Hematopoietic multipotent progenitor cell treated with erythropoietin and hydrocortisone succinate and interleukin-3 and kit ligand, for 6 days (in vitro differentiated cells): ENCODE measurements at places on chromosomes 3 and 15.

DNA sequence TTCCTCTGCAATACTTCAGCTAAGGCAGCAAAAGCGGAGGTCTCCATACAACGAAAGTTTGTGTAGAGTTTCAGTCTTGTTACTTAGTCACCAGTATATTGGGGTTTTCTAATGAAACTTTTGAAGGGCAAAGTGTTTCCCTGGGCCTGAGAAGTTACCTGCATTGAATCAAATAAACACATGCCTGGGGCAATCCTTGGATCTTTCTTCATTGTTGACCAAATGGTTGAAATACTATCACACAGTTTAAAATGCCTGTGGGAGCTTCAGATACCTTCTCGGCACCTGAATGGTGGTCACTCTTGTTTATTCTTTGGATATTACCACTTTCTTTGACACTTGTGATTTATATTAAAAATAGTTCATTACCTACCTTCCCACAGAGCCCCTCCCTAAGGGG lies 988 bp upstream of the CHSY1 start:
- no peak for DNase-seq

GRCh38 chr15:94453227-94453988 lies 222.0 kb downstream of the MCTP2 start:
- no peak for DNase-seq

DNA sequence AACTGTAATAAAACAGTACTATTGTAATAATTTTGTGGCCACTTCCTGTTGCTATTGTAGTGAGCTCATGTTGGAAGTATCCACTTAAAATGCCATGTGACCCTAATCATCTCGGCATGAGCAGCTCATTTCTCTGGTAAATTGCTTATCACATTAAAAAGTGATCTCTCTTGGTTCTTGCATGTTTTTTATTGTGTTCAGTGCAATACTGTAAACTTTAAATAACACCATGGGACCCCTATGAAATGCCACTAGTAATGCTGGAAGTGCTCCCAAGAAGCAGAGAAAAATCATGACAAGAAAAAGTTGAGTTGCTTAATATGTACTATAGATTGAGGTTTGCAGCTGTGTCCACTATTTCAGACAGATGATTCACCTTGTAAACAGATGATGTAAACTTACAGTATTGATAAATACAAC lies 45.6 kb downstream of the NMD3 start:
- DNase-seq, result no peak

- no peak for DNase-seq
Measured at GRCh38 chr3:123167686-123168085, 34.1 kb upstream of the SEC22A start.

GRCh38 chr15:79535536-79535935 lies 103.4 kb downstream of the MINAR1 start:
- no peak for DNase-seq

DNA sequence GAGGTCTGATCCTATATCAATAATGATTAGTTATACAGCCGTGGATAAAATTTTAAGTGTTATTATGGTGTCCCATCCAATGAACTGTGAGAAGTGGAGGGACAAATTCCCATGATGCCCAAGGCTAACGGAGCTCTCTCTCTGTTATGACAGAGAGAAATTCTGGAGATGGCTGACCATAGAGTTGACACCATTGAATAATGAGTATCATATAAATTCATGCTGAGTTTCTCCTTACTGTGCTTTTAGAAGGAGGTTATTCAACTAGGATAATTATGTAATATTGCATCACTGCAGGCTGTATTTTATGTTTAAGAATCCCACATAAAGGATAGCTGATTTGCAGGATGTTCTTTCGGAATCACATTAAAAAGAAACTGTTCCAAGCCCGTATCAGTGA lies 82.9 kb downstream of the PYDC2 start:
- no peak for DNase-seq

DNA sequence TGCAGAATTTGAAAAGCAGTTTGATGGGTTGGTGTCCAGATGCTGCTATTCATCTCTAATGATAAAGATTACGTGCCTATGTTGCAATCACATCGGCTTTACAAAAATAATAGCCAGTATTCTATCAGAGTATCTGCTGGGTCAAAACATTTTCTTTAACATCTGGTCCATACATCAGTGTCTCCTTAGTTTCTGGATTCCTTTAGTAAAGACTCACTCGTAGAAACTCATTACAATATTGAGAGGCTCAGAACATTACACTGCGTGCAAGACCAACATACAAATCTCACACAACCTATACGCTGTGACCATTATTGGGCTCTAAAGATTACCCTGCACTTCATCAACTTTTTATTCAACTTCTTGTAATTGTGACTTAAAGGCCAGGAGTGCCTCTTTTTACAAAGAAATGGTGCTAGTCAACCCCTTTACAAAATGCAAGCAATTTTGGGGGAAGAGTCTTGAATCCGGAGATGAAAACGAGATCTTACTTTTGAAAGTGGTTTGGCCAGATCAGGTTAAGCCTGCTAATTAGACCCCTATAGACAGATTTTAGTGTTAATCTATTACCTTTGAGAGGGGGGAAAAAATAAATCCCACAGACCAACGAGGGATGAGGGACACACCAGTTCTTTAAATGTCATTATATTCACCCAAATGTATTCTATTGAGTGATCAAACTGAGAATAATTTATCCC lies 2.9 kb downstream of the TRA2B start:
- DNase-seq, result no peak

DNA sequence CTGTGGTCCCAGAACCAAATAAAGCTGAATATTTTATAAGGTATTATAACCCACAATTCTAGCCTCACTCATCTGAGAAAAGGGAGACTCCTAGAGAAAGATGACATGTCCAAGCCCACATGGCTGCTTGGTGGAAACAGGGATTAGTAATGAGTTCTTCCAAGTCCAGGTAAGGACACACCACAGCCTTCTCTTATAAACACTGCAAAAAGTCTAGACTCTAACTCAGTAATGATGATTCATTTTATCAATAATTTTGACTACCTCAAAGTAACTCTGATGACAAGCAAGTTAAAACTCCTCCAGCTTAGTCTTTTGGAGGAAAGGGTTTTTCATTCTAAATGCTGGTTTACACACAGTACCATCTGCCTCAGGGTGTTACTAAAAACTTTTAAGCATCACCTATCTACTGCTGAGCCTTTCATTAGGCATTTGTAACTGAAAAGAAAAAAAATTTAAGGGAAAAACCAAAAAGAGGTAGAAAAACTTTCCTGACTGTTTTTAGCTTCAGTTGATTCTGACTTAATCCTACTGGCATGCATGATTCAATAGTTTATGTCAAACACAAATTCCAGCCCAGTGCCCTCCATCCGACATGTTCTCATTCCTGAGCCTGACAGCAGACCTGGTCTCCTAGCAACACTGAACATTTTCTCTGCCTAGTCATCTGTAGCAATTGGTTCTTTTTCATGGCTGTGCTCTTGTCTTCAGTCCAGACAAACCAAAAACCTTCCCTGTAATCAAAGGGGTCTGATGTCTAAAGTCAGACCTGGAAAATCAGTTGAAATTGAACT lies 43.9 kb downstream of the P3H2 start:
- DNase-seq, result no peak

- DNase-seq, result no peak
Measured at GRCh38 chr15:71572452-71573053, 237.8 kb upstream of the NR2E3 start.

GRCh38 chr15:28955993-28956421 lies 70.2 kb downstream of the APBA2 start:
- peak; percentile 82 for DNase-seq

DNA sequence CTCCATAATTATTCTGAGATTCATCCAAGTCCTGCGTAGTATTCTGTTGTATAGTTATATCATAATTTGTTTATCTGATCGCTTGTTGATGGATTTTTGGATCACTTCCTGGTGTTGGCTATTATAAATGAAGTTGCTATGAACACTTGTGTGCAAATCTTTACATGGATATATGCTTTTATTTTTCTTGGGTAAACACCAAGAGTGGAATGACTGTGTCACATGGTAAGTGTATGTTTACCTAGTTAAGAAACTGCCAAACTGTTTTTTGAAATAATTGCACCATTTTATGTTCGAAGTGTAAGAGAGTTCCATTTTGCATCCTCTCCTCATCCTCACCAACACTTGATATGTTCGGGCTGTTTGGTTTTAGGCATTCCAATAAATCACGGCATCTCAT lies 360.4 kb upstream of the FRG2C start:
- DNase-seq, result no peak

DNA sequence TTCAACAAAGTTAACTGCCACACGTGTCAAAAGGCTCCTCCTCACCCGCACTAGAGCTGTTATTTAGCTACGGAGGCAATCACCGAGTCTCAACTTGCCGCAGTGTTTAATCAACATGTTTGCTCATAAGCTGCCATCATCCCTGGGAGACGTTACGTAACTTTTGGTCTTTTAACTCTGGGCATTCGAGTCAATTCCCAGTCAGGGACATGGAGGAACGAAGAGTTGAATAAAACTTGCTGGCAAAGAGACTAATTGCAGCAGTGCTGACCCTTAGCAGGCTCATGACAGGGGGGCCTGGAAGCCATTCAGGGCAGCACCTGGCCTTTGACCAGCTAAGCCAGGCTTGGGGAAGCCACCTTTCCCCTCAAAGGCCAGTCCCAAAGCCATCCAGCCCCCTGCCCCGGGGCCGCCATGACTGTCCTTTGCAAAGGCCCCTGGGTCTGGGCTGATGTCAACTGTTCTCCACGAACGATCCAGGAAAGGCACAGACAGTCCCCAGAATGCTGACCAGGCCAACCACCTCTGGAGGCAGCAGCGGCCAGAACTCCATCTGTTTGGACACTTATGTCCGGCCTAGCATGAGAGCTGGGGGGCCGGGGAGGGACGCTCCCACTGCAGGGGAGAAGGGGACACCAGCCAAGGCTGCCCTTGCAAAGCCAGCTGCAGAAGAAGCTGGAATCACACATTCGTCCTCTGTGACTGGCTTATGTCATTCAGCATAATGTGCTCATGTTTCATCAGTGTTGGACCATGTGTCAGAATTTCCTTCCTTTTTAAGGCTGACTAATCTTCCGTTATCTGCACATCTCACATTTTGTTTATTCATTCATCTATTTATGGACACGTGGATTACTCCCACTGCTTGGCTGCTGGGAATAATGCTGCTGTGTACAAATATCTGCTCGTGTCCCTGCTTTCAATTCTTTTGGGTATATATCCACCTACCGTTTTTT lies 43.7 kb downstream of the PCSK6 start:
- peak; percentile 58 for DNase-seq

DNA sequence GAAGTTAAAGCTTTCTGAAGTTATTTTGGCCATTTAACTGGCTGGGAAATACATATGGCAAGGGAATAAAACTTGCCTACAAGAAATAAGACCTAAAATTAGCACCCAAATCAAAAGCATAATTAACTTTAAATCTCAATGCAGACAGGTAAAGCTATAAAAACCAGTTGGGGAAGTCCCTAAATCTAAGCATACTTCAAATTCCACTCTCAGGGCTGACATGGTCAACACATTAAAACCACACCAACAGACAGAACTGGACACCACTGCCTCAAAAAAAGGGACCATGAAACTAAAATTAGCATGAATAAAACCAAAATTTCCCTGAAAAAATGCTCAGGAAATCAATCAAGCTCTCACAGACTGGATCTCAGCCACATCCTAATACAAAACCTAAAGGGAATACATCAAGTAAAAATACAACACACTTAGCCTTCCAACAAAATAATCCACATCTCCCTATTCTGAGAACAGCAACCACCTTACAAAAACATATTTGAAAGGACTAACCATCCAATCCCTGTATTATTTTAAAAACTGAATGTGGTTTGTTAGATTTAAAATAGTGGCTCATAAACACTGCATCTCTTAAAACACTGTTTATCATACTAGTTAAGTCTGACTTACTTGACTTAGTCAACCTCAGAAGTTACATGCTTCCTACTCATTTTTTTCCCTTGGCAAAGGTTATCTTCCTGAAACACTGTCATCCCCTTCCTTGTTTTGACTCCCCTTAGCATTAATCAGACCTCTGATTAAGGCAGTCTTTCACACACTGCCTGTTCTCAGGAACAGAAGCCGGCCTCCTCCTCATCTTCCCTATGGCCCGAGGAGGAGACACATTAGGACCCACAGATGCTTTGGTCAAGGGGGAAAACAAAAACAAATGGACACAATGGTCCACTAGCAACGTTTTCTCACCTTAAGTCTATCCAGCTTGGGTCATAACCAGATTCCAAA lies 8.3 kb downstream of the TRA2B start:
- no peak for DNase-seq
